ENCODE measurements at places on chromosomes 2 and 18.

GRCh38 chr2:191610756-191611155 lies 67.2 kb upstream of the NABP1 start:
- no peak for DNase-seq

DNA sequence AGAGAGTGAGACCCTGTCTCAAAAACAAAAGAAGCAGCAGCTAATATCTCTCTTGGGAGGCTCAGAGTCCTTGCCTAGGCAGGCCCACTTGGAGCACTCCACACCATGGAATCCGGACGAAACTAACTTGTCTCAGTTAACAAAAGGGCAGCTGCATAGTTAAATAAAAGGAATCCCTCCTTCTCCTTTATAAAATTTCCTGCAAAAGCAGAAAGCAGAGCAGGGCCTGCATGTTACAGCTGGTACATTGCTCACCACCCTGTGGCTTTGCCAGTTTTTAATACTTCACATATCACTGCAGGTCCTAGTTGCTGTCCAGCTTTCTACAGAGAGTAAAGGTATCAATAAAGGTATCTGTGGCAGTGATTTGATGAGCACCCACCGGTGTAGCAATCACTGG lies 93.6 kb downstream of the ASAP2 start:
- no peak for DNase-seq

GRCh38 chr2:128651000-128651399 lies 332.3 kb upstream of the HS6ST1 start:
- no peak for DNase-seq

DNA sequence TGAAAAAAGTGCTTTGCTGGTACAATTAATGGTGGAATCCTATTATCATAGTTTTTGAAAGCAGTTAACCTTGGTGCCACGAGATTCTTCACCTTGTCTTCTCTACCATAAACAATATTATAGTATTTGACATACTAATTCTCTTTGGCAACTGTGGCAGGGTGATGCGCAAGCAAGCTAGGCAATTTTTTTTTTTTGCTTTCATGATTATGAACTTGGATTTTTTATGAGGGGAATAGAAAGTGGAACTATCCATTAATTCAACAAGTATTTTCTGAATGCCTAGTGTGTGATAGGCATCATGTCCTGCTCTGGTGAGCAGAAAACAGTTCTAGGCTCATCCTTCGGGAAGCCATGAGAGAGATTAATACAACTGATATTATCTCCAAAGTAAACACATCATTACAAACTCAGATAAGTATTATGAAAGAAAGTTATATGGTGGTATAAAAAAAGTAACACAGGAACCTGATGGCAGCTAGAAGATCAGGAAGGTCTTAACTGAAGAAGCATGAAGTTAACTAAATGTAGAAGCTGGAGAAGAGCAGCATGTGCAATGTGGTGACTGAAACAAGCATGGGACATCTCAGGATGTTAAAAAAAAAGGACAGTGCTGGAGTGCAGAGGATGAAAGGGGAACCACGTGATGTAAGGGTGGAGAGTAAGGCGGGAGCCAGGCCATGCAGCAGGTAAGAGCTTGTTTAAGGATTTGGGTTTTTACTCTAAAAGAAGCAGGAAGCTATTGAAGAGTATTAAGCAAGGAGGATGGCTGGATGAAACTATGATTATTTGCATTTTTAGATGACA lies 113.7 kb downstream of the ZEB2 start:
- no peak for DNase-seq

- DNase-seq: no peak
Observed at GRCh38 chr18:10194592-10194991, 259.8 kb upstream of the APCDD1 start.

DNA sequence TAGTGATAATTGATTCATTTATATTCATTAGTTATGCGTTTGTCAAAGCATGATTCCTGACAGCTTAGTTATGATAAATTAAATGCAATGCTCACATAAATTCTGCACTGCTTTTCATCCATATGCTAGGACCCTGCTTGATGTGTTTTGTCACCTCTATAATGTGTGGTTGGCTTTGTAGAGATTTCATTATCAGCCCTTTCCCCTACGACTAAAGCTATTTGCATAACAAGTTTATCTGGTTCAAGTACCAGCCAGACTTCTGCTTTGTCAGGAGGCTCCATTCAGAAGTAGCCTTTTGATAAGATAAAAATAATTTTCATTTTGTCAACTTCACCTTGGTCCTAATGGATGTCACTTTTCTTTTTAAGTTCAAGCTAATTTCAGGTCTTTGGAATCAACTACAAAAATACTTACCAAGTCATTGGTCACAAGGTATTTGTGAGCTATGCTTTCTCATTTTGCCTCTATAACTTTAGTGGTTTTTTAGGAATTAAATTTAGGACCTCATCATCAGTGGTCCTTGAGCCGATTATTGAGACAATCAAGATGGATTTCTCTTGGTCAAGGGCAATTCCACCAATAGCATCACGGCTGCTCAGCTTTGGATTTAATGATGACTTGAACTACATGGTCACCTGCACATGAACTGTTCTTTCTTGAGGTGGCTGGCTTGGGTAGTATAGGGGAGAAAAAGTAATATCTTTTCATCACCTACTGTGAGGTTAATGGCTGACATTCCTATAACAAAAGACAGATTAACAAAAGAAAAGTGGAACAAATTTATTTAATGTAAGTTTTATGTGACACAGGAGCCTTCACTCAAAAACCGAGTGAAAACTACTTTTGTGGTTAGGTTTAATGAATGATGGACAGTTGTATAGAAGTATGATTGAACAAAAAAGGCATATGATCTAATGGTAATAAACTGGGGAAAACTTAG lies 162.1 kb downstream of the MYO3B start:
- DNase-seq: no peak

- DNase-seq: no peak
Observed at GRCh38 chr18:34322365-34323289, 97.9 kb upstream of the NOL4 start.

DNA sequence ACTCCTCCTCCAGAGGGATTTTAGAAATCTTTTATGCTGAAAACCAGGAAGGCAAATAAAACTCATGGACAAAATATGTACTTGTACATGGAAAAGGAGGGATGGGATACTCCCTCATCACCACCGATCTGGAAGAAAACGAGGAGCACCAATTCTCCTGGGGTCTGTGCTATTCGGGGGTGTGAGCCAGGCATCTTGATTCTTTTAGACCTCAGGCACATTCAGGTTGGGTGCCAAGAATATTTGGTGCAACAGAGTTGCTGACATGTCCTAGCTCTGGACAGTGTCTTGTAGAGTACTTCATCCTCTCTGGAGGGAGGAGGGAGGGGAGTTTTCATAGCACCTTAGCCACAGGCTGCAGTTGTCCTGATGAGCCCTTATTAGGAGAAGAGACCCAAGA lies 163.0 kb downstream of the PRKCE start:
- no peak for DNase-seq

GRCh38 chr2:125004106-125004800 lies 979.2 kb downstream of the CNTNAP5 start:
- DNase-seq: no peak

DNA sequence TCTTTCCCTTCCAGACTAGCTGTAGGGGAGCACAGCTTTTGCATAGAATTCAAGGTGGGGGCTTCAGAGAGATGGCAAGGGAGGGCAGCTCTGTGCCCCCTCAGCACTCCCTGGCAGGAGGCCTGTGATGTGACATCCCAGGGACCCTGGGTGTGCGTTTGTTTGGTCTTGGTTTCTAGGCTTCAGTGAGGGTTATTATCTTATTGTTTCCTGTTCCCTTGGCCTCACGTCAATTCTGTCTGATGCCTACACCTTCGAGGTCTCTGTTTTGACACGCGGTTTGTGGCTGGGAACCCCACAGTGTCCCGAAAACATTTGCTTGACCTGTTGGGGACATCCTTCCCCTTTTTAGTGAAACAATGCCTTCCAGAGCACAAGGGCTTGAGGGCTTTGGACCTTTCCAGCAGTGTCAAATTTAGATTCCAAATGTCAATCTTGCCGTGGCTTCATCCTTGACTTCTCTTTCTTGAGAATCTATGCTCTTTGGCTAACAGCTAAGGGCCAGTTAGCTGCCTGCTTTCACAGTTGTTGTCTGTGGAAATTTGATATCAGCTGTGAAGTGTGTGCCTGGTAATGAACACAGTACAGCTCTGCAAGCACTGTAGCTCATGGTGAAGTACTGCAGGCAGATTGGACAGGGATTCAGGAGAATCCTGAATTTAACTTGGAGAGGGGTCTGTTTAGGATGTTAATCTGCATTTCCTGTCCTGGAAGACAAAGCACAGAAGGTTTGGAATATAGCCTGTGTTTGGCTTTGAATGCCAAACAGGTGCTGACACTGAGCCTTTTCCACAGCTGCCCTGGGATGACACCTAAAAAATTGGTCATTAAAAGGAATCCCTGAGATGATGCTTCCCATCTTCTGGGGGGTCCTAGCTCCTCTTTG lies 108.2 kb upstream of the CXCR4 start:
- no peak for DNase-seq

DNA sequence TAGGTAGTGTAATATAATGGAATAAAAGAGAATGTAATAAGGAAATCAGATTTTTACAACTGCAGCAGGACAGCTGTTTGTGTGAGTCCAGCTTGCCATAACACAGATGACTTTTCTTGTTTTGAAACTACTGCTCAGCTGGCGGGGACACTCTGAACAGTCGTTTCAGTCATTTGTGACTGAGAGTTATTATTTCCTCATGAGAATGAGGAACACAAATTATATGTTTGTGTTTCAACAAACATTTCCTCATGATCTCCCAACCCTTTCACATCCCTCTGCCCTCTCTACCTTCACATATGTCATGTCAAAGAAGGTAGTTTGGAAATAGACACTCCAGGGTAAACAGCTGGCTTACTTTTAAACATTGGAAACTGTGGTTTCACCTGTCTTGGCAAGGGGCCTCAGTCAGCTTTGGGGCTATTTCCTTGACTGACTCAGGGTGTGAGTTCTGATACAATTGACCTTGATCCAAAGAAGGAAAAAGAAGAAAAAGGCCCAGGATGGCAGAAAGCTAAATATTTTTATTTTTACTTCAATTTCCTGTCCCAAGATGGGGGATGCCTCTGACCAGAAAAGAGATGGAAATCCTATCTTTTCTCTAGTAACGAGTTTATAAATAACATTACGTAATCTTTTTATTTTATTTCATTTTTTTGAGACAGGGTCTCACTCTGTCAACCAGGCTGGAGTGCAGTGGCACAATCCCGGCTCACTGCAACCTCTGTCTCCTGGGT lies 593 bp downstream of the SP140L start:
- DNase-seq: no peak

DNA sequence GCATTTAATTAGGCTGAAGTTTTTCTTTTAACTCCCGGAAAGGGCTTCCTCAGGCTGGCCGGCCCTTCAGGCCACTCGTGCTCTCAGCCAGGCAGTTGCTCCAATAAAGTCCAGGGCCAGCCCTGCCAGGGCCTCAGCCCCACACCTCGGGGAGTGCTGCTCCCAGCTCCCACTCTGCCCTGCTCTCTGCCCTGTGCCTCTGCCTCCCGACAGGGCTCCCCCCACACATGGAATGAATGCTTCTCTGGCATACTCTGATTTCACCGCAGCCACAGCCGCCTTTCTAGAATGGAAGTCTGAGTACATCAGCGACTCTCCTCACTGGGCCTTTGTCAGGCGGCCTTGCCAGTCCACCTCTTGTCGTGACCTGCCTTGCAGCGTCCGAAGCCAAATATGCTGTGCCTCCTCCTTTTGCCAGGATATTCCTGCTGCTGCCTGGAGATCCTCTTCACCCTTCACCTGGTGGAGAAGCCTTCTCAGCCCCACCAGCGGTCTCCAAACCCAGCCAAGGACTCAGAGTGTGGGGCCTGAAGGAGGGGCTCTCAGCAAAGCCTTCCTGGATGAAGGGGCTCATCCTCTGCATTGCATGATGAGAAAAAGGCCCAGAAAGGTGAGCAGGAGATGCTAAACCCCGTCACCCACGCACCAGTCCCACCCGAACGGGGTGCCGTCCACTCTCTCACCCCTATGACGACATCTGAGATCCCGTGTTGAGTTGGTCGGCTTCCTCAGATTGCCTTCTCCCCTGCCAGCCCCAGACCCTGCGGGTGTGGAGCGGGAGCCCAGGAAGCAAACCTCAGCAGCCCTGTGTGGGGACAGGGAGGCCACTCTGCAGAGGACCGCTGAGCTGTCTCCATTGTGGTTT lies 472.7 kb upstream of the HS6ST1 start:
- no peak for DNase-seq

Data from stimulated activated CD4-positive, alpha-beta T cell treated with anti-CD3 and anti-CD28 coated beads, TNF-alpha, amount 100 ng/mL, for 1 hour (primary cell).